ENCODE measurements at places on chromosomes 4 and X.

- DNase-seq: no peak
Observed at GRCh38 chr4:76407440-76408119, 13.4 kb downstream of the CCDC158 start.

DNA sequence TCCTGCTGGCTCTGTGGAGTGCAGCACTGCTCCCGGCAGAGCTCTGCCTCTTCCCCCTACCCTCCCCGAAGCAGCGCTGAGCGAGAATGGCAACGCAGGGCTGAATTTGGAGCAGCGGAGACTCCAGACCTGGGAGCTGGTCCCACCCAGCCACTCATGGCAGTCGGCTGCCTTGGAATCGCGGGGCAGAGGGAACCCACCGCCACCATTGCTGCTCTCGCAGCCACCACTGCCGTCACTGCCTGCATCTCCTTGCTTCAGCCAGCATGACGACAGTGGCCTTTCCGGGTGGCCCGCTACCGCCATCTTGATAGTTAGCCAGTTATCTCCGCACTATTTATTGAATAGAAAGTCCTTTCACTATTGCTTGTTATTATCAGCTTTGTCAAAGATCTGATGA lies 321.5 kb upstream of the POU3F4 start:
- DNase-seq: no peak

GRCh38 chrX:70755850-70756249 lies 152.7 kb downstream of the TEX11 start:
- DNase-seq: peak; percentile 19

- no peak for DNase-seq
Observed at GRCh38 chr4:120018786-120019185, 47.9 kb downstream of the MAD2L1 start.

- DNase-seq: no peak
Observed at GRCh38 chrX:29225670-29226069, 638.4 kb downstream of the IL1RAPL1 start.

DNA sequence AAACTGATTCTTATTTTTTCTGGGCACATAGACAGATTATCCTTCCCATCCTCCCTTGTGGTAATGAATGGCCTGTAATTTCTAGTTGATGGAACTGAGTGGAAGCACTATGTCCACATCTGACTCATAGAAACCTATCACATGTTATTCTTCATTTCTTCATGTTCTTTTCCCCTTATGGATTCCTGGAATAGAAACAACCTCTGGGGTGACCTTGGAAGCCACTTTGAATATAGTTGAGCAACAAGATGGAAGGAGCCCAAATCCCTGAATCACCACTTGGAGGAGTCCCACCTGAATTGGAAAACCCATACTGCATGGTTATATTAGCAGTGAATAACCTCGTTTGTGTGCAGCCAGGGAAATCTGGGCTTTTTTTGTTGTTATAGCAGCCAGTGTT lies 137.8 kb downstream of the MID1IP1 start:
- DNase-seq: no peak

GRCh38 chr4:155802190-155802959 lies 43.6 kb downstream of the GUCY1B1 start:
- no peak for DNase-seq

DNA sequence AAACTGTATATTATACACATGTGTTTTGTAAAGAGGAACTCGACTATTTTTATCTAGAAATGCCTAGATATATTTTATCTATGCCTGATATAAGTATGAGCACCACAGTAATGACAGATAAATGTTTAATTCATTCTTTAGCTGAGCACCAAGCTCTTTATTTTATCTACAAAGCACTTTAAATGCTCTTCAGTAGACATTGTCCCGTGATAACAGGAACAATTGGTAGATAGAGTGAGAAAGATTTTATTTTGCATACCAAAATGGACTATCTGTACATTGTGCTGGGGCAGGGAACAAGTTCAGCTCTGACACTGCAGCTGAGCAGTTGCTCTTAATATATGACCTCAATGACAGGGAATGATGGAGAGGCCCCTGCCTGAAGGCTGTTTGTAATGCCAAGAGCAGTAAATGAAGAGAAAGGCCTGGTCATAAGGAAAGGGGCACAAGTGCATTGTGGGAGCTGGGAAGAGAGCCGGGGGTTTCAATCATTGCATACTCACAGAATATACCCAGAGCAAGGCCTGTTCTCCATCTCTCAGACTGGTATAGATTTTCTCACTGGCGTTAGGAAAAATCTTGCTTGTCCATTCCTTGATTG lies 57.3 kb downstream of the SEPTIN11 start:
- DNase-seq: no peak

GRCh38 chr4:58144721-58145120 lies 1034.5 kb upstream of the IGFBP7 start:
- DNase-seq: no peak

GRCh38 chr4:100056701-100057100 lies 106.6 kb upstream of the H2AZ1 start:
- DNase-seq: no peak

DNA sequence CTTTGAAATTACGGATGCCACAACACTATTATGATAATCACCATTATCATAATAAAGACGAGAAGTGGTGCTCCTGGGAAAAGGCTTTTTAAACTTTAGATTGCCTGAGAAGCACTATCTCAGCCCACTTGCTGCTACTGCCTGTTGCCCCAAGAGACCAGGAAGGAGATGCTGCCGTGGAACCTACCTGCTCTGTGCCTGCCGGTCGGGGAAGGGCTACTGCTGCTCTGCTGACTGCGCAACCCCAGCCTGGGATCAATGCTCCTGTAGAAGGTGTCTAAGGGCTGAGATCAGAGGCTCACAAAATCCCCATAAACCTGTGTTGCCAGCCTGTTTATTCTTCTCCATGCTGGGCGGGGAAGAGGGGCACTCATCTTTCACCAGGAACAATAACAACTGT lies 145.3 kb upstream of the VCX3B start:
- no peak for DNase-seq

GRCh38 chr4:100754751-100755150 lies 236.9 kb upstream of the EMCN start:
- no peak for DNase-seq

DNA sequence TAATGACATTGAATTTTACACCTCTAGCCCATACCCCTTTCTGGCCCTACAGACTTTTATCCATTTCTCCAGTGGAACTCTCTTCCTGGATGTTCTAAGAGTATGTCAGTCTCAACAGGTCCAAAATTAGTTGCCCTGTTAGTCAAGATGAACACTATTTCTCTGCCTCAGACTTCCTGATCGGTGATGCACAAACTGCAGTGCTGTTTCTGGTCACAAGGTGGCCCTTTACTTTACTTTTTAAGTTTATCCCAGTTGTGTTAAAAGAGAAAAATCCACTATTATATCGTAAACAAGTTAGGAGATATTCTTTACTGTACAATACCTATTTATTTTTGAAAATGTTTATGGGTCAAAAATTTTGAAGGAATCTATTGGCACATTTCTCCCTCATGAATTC lies 13.1 kb downstream of the TCEAL7 start:
- DNase-seq: no peak

- no peak for DNase-seq
Observed at GRCh38 chr4:42488114-42488513, 90.8 kb downstream of the SHISA3 start.

DNA sequence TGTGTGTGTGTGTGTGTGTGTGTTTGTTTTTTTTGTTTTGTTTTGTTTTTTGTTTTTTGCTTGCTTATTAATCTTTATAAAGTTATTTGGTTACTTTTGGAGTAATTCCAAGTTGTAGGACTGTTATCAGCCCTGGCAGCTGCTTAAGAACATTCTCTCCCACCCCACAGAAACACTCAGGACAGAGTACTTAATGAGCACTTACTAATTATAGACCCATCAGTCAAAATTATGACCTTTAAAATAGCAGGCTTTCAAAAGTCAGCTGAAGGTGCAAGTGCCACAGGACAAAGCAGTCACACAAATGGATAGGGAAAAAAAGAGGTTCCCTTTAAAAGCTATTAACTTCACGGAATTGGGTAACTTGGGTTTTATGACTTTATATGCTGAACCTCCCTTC lies 69.0 kb downstream of the BEND2 start:
- no peak for DNase-seq

GRCh38 chr4:24210332-24210902 lies 320.6 kb upstream of the PPARGC1A start:
- DNase-seq: no peak

DNA sequence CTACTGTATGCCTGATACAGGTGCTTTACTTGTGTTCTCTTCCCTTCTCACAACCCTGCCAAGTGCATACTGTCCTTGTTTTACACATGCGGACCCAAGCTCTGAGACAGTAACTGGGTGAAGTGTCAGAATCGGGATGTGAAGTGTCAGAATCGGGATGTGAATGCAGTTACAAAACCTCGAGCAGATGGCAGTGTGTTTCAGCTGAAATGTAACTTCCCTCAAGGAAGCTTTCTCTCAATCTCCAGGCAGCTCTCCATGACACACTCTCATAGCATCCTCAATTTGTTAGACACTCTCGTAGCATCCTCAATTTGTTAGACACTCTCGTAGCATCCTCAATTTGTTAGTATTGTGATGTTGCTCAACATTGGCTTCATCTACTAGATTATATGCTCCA lies 1.1 kb upstream of the HPSE start:
- DNase-seq: no peak

- DNase-seq: no peak
Observed at GRCh38 chr4:167550021-167550420, 315.7 kb upstream of the SPOCK3 start.

DNA sequence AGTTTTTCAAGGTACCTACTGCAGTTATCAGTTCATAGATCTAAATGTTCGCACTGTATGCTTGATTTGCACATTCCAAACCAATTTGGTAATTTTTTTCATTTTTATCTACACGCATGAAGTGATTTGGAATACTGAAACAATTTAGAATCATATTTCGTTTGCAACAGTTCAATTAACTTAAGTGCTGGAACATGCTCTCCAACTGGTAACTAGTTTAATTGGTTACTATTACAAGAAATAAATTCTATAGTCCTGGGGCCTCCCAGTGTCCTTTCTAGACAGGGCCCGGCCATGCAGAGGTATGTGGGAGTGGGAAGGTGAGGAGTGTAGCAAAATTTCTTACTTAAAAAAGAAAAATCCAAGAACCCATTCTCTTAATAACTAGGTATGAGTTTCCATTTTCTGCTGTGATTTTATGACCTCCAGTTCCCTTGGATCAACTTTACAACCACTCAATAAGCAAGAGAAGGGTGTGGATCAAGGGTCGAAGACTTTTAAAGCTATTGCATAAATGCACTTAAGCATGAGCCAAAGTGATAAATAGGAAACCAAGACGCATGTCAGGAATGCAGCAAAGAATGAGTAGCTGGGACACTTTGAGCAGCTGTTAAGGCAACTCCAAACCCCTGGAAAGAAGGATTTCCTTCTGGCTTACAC lies 106.9 kb downstream of the PPARGC1A start:
- DNase-seq: no peak

DNA sequence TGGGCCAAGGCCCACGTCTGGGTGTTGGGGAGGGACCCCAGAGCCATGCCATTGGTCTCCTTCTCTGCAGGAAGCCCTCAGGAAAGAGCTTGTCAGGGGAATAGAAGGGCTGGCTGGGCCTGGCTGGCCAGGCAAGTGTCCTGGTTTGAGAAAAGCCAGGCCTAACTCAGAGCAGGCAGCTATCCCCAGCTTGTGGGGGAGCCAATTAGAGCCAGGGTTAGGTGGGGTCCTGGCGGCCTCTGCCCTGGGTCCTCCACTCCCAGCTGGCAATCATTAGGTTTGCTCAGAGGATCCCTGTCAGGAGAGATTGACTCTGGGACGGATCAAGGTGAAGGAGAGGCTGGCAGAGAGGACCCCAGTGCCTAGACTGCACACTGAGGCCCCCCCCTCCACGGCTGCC lies 64.8 kb downstream of the PJA1 start:
- no peak for DNase-seq

DNA sequence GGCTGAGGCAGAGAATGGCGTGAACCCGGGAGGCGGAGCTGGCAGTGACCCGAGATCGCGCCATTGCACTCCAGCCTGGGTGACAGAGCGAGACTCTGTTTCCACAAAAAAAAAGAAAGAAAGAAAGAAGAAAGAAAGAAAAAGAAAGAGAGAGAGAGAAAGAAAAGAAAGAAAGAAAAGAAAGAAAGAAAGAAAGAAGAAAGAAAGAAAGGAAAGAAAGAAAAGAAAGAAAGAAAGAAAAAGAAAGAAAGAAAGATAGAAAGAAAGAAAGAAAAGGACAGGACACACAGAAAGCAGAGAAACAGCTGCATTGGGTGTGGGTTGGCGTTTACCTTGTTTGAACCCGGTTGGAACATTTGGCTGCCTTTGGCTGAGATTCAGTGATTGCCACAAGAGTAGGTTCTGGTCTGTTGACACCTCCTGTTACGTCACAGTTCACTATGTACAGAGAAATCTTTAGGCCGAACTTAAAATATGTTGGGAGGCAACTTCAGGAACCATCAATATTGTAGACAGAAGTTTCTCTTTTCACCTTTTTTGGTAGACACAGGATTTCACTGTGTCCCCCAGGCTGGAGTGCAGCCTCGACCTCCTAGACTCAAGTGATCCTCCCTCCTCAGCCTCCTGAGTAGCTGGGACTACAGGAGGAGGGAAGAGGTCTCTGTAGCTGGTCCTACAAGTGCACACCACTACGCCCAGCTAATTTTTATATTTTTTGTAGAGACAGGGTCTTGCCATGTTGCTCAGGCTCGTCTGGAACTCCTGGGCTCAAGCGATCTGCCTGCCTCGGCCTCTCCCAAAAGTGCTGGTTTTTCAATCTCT lies 16.3 kb upstream of the PLCXD1 start:
- DNase-seq: no peak

GRCh38 chrX:137387646-137388045 lies 178.3 kb upstream of the ZIC3 start:
- DNase-seq: no peak

GRCh38 chr4:86942185-86942666 lies 7.4 kb downstream of the AFF1 start:
- no peak for DNase-seq
